RPMI7951 (cell line): ENCODE measurements at places on chromosomes 11 and 22. TPM values are rescaled to one million over a fixed set of nuclear protein-coding genes. Genes with fewer than 3 reads are reported as not detected.

- peak; percentile 69 for DNase-seq
These were observed 5.1 kb downstream of the OR10V1 start for GRCh38 chr11:59708537-59708936.

- DNase-seq, result peak; percentile 80
These were observed 34.5 kb upstream of the ETS1 start for GRCh38 chr11:128621601-128622501.

DNA sequence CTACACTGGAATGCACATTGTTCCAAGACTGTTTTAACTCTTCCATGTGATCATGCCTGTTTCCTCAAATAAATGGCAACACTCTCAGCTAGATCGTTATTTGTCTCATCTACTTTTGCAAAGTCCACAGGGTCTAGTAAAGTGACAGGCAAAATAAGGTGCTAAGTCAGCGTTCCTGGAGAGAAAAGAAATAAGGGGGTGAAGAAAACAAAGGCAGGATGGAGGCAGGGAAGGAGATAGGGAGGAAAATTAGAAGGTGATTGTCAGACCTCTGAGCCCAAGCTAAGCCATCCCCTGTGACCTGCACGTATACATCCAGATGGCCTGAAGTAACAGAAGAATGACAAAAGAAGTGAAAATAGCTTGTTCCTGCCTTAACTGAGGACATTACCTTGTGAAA is 132.1 kb downstream of the RAB38 start:
- DNase-seq, result no peak

DNA sequence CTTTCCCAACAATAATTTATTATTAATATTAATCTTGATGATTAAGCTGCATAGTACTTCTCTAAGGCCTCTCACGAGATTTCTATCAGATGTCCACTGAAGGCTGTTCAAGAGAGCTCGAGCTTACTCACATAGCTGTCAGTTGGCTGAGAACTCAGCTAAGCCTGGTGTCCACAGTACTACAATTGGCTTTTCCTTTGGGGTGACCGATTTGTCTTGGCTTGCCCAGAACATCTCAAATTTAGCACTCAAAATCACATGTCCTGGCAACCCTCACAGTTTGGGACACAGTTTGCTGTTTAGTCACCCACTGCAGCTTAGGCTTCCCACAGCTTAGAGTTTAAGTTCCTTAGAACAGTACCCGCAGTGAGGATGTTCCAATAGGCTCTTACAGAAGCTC is 96.5 kb downstream of the LUZP2 start:
- DNase-seq, result no peak

DNA sequence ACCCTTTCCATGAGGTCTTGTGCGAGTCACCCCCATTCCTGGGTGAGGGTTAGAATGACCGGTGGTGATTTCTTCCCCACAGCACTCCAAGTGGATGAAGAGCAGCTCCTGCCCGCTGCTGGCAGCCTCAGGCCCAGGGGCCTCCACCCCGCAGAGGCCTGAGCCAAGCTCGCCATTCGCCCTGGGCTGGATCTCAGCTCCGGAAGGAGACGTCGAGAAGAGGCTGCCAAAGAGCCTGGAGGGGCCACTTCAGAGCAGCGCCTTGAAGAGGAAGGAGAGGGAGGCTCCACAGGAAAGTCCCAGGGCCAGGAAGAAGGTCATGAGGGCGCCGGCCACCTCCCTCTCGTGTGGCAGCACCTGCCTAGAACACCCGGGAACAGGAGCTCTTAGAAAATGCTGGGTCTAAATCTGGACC is 8.4 kb downstream of the SLC29A2 start:
- no peak for DNase-seq

DNA sequence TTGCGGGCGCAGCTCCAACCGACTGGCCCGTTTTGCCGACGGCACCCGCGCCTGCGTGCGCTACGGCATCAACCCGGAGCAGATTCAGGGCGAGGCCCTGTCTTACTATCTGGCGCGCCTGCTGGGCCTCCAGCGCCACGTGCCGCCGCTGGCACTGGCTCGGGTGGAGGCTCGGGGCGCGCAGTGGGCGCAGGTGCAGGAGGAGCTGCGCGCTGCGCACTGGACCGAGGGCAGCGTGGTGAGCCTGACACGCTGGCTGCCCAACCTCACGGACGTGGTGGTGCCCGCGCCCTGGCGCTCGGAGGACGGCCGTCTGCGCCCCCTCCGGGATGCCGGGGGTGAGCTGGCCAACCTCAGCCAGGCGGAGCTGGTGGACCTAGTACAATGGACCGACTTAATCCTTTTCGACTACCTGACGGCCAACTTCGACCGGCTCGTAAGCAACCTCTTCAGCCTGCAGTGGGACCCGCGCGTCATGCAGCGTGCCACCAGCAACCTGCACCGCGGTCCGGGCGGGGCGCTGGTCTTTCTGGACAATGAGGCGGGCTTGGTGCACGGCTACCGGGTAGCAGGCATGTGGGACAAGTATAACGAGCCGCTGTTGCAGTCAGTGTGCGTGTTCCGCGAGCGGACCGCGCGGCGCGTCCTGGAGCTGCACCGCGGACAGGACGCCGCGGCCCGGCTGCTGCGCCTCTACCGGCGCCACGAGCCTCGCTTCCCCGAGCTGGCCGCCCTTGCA is 1.0 kb downstream of the FJX1 start:
- DNase-seq, result peak; percentile 34

GRCh38 chr22:27874764-27875163 is 44.3 kb downstream of the PITPNB start:
- no peak for DNase-seq

Gene SLC22A9
- total RNA-seq, result not detected in 2 replicates

Gene NOX4
- total RNA-seq, result 0.24 and 2.1 TPM in 2 replicates

DNA sequence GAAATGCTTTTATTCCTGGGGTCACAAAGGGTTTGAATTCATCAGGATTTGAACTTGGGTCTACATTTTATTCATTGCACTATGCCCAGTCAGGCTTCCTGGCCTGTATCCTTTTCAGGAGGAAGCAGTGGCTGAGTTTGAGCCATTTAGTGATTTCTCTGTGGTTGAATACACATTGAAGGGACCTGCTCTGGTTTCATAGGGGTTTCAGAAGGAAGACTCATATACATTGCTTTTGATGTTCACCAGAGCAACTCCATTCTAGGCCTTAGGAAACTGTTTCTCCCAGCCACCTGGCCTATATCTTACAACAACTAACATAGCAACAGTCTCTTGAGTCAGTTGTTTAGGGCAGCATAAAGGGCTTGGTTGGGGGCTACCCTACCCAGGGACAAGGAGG is 165.7 kb downstream of the INSC start:
- DNase-seq, result no peak

Gene GNAZ
- 1.4 and 2.2 TPM in 2 replicates for total RNA-seq

GRCh38 chr11:12083380-12083779 is 27.0 kb upstream of the MICAL2 start:
- no peak for DNase-seq

DNA sequence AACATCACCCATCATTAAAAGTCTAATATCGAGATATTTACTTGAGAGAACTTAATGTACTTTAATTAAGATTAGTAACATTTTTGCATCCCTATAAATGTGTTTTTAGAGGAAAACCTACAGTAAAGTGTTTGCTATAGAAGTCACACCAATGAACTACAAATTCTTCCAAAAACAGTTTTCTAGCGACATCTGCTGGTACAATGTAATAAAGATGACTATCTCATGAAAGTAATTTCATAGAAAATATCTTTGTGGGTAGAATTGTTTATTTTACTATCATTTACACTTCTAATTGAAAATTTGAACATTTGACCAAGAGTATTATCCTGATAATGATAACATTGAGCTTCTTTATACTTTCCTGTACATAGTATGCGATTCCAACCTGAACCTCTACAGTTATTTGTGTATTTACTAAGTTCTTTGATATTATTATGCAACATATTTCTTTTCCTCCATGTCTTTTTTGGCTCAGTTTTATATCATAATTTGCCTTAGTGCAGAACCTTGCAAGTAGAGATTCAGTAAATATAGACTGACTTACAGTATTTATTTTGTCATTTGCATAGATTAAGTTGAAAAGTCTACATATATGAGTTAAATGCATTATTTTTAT is 252.7 kb downstream of the TMEM135 start:
- DNase-seq, result peak; percentile 58
